ENCODE measurements at places on chromosomes 5 and 9.

DNA sequence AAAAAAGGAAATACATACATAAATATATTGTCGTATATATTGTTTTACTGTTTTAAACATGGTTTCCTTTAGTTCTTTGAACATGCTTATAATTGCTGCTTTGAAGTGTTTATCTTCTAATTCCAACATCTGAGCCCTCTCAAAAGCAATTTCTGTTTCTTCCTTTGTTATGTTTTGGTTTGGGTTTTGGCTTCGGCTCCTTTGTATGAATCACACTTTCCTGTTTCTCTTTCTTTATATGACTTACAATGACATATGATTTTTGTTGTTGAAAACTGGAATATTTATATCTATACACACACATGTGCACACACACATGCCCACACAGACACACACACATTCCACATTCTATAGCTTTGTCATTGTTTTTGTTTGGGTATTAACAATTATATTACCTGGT lies 1206.7 kb downstream of the CDH12 start:
- DNase-seq: no peak

DNA sequence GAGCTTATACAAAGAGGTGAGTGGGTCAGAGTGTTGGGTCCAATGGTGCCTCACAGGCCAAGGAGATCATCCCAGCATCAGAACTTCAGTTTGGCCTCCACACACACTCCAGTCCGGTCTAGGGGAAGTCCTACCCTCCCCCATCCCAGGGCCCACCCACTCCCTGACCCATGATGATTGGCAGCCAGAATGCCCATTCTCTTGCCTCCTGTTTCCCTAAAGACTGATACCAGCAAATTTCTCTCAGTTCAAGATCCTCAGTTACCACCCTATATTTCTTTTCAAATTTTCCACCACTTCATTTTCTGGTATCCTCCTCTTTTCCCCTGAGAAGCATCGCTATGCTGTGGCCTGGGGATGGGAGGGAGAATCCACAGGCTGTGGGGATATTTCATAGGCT lies 21.9 kb downstream of the DRD1 start:
- DNase-seq: no peak

- DNase-seq: no peak
Measured at GRCh38 chr5:149921597-149921996, 23.0 kb downstream of the PDE6A start.

DNA sequence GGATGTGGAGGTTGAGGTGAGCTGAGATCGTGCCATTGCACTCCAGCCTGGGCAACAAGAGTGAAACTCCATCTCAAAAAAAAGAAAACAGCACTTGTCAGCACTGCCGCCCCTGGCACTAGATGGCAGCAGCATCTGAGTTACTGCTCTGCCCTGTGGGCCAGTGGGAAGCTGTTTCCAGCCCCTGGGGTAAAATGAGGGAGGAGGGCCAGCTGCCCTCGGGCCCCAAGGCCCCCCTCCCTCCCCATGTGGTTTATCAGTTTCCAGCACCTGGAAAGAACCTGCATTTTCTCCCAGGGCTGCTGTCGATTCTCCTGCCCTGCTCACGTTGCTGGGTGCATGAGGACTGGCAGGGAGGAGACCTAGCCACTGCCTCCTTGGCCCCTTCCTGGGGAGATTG lies 13.2 kb upstream of the CEL start:
- no peak for DNase-seq
